Breast epithelium (tissue), 4 donors: ENCODE measurements at places on chromosomes 7 and 10. TPM values are rescaled to one million over a fixed set of nuclear protein-coding genes. Genes with fewer than 3 reads are reported as not detected.
A peak's percentile ranks its signal among the peaks of the same experiment; 100 is the strongest.

DNA sequence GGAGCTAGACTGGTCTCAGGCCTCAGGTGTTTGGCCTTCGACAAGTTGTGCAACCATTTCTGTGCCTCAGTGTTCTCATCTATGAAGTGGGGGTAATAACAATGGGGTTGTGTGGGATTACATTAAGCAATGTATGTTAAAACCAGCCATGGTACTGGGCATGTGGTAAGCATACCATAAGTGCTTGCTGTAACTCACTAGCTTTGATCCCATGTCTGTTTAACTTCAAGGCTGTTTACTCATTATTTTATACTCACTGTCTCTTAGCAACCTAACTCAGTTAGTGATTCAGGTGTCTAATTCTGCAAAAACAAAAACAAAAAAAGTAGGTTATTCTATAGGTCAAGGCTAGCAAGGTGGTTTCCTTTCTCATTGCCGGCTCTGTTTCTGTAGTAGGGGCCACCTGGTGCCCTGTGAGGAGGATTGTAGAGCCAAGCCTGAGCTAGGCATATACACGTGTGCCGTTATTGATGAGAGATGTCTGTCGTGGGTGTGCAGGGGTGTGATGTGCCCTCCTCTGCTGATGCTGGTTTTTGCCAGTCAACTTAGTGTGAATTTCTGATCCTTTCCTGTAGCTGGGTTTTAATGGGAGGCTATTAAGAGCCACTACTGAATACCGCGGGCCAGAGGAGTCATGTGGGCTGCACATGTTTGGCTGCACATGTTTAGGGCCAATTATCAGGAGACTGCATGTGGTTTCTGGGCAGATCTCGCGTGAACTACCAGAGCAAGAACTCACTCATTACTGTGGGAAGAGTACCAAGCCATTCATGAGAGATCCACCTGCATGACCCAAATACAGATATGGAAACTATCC is 56.2 kb downstream of the EEPD1 start:
- no peak for DNase-seq
- H3K4me1 ChIP-seq = no peaks in the 10 kb centered on the region
- no peak overlapping the region for H3K4me3 ChIP-seq
- H3K36me3 ChIP-seq = no peaks in the 10 kb centered on the region
- no peaks in the 10 kb centered on the region for H3K27me3 ChIP-seq
- H3K27ac ChIP-seq = peak overlapping the region; percentile 44

DNA sequence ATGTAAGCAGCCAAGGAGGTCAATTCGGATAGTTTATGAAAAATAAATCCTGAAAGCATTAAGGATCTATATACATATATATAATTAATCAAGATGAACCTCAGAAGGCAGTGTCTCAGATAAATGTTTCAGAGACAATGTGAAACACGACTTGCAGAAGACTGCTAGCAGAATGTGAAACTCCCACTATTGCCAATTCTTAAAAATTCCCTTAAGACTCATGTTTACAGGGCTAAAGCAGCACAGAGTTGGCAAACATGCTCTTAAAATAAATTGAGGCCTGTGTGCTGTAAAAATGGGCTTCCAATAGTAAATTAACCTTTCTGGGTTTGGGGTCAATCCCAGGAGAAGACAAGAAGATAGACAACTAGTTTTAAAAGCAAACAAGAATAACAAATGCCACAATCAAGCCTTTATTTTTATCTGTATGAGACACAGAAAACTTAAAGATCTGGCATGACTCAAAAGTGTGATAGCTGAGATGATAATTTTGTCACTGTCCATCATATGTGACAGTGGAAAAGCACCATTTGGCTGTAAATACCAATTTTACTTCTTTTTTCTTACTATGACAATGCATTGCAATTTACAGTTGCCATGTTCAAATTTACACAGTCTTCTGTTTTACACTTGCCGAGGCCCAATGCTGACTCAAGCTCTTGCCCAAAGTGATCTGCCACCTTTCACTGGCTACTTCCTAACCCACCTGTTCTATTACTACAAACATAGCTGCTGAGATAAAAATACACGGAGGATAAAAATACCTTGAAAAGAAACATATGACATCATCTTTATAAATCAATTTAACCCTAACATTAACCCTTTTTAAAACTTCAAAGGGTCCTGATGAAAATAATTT is 78.6 kb downstream of the CHCHD3 start:
- DNase-seq = no peak
- H3K27ac ChIP-seq = no peak overlapping the region
- no peaks in the 10 kb centered on the region for H3K27me3 ChIP-seq
- no peaks in the 10 kb centered on the region for H3K36me3 ChIP-seq
- H3K4me1 ChIP-seq = no peaks in the 10 kb centered on the region

DNA sequence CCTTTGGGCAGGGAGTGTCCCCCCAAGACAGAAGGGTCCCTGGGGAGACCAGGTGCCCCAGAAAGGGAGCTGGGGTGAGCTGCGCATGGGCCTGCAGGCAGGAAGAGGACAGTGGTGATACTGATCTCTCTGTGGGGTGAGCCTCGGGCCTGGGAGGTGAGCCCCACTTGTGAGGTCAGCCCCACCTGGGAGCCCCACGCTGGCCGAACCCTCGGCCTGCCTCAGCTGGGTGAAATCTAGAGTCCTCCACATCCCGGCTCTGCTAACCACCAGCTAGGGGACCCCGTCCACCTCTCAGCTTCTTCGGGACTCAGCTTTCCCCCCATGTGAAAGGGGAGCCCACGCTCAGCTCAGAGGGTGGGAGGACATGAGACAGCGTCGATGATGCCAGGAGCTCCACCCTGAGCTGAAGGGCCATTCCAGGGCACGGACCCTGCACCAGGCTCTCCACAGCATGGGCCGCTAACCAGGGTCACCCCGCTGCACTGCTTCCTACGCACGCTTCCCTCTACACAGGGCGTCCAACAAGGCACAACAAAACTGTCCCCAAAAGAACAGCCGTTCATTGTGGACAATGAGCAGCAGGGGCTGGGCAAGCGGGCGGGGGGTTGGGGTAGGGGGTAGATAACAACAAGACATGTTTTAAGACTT is 48.7 kb downstream of the CAMK2B start:
- H3K27ac ChIP-seq = no peak overlapping the region
- no peaks in the 10 kb centered on the region for H3K4me1 ChIP-seq
- H3K36me3 ChIP-seq = no peaks in the 10 kb centered on the region
- no peak for DNase-seq
- H3K27me3 ChIP-seq = no peaks in the 10 kb centered on the region

DNA sequence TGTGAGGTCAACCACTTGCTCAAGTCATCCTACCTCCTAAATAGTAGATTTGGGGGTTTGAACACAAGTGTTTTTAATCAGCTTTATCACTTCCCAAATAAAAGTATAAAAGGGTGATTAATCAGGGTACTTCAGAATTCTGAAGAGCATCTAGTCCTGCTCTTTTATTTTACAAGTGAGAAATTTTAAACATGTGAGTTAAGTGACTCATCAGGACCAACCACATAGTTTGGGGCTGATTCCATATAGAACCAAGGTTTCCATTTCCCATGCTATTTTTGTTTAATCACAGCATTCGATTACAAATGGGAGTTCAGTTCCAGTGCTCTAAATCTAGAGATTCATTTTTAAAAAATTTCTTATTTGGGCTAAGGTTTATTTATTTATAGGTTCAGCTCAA is 113.4 kb downstream of the GPR158 start:
- no peak for DNase-seq
- H3K4me1 ChIP-seq = no peaks in the 10 kb centered on the region
- H3K27ac ChIP-seq = no peak overlapping the region
- H3K27me3 ChIP-seq = no peaks in the 10 kb centered on the region
- H3K36me3 ChIP-seq = no peaks in the 10 kb centered on the region

DNA sequence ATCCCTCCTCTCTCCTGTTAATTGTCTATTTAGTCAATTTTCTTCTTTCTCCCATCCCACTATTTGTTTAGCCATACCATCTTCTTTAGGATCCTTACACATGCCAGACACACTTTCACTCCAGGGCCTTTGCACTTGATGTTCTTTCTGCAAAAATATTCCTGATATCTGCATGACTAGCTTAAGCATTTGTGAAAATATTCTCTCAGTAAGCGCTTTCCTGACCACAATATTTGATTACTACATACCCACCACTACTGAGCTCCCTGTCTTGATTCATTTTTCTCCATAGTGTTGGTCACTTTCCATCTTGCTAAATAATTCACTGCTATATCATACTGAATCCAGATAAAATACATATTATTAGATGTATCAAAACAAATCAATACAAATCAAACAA is 75.1 kb downstream of the SEMA3D start:
- no peaks in the 10 kb centered on the region for H3K27me3 ChIP-seq
- H3K4me3 ChIP-seq = no peak overlapping the region
- no peaks in the 10 kb centered on the region for H3K4me1 ChIP-seq
- no peak overlapping the region for H3K27ac ChIP-seq

- H3K27me3 ChIP-seq = no peaks in the 10 kb centered on the region
- peaks cover 3% of the 10 kb centered on the region for H3K4me1 ChIP-seq
- no peak overlapping the region for H3K27ac ChIP-seq
- H3K4me3 ChIP-seq = no peak overlapping the region
Measured at GRCh38 chr7:23001610-23002009, 12.3 kb downstream of the HYCC1 start.

GRCh38 chr7:129252128-129252527 is 27.3 kb downstream of the AHCYL2 start:
- DNase-seq = no peak
- H3K4me3 ChIP-seq = no peak overlapping the region
- no peaks in the 10 kb centered on the region for H3K4me1 ChIP-seq
- H3K27ac ChIP-seq = no peak overlapping the region

The SLC29A3 gene
- total RNA-seq = 5.6 TPM

The PNLIP gene
- not detected for total RNA-seq

The KIAA1217 gene
- 19.7 TPM for total RNA-seq
